T-helper 2 cell (primary cell): ENCODE measurements at places on chromosomes 4 and X.

GRCh38 chr4:7297374-7297773 is 105.0 kb downstream of the SORCS2 start:
- DNase-seq, result no peak

GRCh38 chrX:39158801-39159657 is 357.8 kb downstream of the MID1IP1 start:
- no peak for DNase-seq

GRCh38 chrX:119996600-119997524 is 53.3 kb upstream of the NKAP start:
- DNase-seq, result no peak

DNA sequence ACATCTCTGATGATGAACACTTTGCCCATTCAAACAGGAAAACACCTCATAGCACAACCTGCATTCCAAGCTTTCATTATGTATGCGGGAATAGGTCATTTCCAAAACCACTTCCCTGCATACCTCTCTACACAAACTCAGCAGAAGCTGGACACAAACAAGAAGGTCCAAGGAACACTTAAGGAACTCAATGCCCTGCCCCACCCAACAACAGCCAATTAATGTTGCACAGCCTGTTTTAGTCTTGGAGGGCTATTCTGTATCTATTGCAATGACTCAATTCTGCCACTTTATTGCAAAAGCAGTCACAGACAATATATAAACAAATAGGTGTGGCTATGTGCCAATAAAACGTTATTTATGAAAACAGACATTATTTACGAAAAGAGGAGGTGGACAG is 16.7 kb downstream of the OPHN1 start:
- no peak for DNase-seq

GRCh38 chr4:183380901-183381300 is 58.7 kb upstream of the CLDN24 start:
- DNase-seq, result no peak

- DNase-seq, result no peak
Observed at GRCh38 chr4:176614793-176615192, 177.9 kb downstream of the VEGFC start.

GRCh38 chr4:39716356-39716755 is 18.4 kb downstream of the UBE2K start:
- no peak for DNase-seq

DNA sequence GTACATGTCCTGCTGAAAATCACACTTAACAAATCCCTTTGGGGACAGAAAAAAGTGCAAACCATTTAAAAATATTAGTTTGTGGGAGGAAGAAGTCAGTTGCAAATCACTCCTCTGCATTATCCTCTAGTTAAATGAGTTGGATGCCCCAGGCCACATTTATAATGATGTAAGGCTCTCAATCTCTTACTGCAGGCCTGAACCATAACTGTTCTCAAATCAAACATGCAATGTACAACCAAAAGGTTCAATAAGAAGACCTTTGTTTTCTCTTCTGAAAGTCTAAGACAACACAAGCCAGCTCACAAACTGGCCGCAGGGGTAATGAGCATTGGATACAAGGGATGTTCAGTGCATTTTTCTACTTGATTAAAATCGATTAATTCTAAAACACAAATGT is 39.7 kb downstream of the IGFBP7 start:
- DNase-seq, result no peak

DNA sequence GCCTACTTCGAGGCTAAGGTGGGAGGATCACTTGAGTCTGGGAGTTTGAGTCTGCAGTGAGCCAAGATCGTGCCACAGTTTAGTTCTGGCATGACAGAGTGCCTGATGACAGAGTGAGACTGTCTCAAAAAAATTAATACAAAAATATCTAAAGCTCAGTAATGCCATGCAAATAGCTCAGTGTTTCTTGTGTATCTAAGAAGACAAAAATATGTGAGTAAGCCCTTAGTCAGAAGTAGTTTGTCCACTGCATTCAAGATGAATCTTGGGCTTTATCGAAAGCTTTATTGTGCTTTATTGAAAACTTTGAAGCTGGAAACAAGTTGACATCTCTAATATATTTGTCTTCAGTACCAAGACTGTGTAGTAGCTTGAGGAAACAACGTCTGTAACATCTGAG is 115.9 kb downstream of the GPAT3 start:
- DNase-seq, result no peak

GRCh38 chr4:125314676-125315575 is at the start of gene FAT4:
TSS of gene FAT4 (plus strand) at chr4:125314955. CDS start at chr4:125316412, 1,457 bp downstream.
- DNase-seq, result peak; percentile 4

DNA sequence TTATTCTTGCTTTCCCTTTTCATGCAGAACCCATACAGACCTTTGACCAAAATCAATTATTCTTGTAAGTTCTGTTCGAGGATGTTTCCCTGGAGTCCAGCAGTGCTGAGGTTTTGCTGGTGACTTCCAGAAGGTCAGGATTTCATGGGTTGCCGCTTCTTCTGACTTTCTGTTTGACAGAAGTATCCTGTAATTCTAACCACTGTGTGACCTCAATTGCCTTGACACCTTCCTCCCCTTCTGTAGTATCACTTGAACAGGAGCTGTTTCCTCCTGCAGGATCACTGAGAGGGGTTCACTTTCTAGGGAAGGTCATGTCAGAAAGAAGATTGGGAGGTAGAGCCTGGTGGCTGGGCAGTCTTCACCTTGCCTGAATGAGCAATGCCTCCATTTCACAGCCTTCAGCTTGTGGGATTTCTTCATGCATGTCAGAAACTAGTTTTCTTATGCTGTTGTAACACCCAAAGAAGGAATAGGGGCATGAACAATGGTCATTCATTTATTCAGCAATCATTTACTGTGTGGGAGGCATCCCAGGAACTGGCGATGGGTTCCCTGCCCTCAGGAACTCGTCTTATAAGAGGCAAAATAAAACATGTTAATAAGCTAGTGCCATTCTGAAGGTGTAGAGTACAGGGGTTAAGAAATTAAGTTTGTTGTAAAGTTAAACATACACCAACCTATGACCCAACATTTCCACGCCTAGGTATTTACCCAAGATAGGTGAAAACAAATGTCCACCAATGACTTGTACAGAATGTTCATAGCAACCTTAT is 205.9 kb downstream of the SOWAHB start:
- DNase-seq, result no peak

GRCh38 chrX:131762802-131763234 is 218.9 kb downstream of the OR13H1 start:
- no peak for DNase-seq

- DNase-seq, result no peak
Observed at GRCh38 chrX:19672222-19672812, 157.0 kb upstream of the MAP3K15 start.

GRCh38 chrX:105758754-105759153 is 63.6 kb upstream of the NRK start:
- no peak for DNase-seq
